ENCODE measurements at places on chromosomes 1 and 21. TPM values are rescaled to one million over a fixed set of nuclear protein-coding genes. Genes with fewer than 3 reads are reported as not detected.

KCNK2 gene
- total RNA-seq: 0.45 TPM

G0S2 gene
- total RNA-seq: 5.9 TPM

NPHS2 gene
- 0.20 TPM for total RNA-seq

UBE2U gene
- not detected for total RNA-seq

MYOM3 gene
- 4.2 TPM for total RNA-seq

KLHDC9 gene
- 11.1 TPM for total RNA-seq

SMPDL3B gene
- total RNA-seq: 62.4 TPM

ESRRG gene
- total RNA-seq: 0.61 TPM

RHBDL2 gene
- total RNA-seq: 35.1 TPM

CDK18 gene
- total RNA-seq: 32.6 TPM

PCNT gene
- 28.8 TPM for total RNA-seq

HMGN2 gene
- total RNA-seq: 243 TPM

IGSF21 gene
- 2.0 TPM for total RNA-seq

IRF2BP2 gene
- total RNA-seq: 176 TPM
